Stimulated activated CD4-positive, alpha-beta T cell treated with anti-CD3 and anti-CD28 coated beads, Interleukin-12 subunit alpha, Interleukin-12 subunit beta, amount 100 ng/mL, for 48 hours (primary cell): ENCODE measurements at places on chromosomes 13 and 19.

DNA sequence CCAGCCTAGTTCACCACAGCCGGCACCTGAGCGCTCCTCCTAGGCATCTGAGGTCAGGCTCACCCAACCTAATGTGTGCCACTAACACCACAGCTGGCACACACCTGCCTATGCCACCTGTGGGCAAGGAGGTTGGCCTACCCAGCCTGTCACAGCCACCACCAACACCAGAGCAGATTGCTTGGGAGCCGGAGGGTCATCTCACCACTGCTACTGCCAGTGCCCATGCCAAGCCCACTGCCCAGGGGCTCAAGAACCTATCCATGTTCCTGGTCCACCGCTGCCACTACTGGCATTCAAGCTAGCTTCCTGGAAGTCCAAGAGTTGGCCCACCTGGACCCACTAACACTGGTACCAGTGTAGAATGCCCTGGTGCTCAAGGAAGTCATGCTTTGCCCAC, 42.5 kb downstream of the F2RL3 start:
- DNase-seq, result no peak

DNA sequence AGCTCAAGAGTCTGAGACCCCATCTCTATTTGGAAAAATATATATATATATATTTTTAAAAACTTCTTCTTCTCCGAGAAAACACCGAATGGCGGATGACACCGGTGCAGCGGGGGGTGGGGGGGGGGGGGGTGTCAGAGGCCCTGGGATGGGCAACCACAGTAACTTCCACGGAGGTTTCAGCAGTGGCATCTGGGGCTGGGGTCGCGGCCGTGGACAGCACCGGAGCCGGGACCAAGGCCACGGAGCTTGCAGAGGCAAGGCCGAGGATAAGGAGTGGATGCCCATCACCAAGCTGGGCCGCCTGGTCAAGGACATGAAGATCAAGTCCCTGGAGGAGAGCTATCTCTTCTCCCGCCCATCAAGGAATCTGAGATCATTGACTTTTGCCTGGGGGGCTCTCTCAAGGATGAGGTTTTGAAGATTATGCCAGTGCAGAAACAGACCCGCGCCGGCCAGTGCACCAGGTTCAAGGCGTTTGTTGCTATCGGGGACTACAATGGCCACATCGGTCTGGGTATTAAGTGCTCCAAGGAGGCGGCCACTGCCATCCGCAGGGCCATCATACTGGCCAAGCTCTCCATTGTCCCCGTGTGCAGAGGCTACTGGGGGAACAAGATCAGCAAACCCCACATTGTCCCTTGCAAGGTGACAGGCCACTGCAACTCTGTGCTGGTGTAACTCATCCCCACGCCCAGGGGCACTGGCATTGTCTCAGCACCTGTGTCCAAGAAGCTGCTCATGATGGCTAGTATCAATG, 59.0 kb downstream of the EPS15L1 start:
- DNase-seq, result no peak

GRCh38 chr13:57558051-57558467, 73.5 kb upstream of the PCDH17 start:
- no peak for DNase-seq

DNA sequence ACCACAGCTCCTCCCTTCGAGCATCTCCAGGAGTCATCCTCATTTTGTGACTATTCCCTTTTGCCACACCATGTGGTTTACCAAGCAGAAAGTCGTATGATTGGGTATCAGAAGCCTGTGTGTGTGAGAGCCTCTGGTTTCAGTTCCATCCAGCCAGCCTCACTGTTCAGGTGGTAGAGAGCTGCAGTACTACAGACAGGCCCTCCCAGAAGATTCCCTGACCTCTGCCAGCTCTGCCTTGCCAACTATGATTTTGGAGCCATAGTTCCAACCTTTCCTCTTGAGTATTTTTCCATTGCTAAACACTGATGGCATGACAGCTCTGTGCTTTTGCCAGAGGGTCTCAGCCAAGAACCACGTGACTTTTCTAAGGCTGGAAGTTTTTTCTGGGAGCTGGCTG, 82.5 kb downstream of the DHRS12 start:
- no peak for DNase-seq

GRCh38 chr19:17244618-17245534, 843 bp downstream of the NR2F6 start:
- no peak for DNase-seq

- no peak for DNase-seq
Observed at GRCh38 chr13:112457485-112457884, 81.3 kb downstream of the SPACA7 start.

DNA sequence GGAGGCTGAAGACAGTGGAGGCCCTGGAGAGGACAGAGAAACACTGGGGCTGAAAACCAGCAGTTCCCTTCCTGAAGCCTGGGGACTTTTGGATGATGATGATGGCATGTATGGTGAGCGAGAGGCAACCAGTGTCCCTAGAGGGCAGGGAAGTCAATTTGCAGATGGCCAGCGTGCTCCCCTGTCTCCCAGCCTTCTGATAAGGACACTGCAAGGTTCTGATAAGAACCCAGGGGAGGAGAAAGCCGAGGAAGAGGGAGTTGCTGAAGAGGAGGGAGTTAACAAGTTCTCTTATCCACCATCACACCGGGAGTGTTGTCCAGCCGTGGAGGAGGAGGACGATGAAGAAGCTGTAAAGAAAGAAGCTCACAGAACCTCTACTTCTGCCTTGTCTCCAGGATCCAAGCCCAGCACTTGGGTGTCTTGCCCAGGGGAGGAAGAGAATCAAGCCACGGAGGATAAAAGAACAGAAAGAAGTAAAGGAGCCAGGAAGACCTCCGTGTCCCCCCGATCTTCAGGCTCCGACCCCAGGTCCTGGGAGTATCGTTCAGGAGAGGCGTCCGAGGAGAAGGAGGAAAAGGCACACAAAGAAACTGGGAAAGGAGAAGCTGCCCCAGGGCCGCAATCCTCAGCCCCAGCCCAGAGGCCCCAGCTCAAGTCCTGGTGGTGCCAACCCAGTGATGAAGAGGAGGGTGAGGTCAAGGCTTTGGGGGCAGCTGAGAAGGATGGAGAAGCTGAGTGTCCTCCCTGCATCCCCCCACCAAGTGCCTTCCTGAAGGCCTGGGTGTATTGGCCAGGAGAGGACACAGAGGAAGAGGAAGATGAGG, 1.5 kb downstream of the PPP1R15A start:
- DNase-seq, result no peak

DNA sequence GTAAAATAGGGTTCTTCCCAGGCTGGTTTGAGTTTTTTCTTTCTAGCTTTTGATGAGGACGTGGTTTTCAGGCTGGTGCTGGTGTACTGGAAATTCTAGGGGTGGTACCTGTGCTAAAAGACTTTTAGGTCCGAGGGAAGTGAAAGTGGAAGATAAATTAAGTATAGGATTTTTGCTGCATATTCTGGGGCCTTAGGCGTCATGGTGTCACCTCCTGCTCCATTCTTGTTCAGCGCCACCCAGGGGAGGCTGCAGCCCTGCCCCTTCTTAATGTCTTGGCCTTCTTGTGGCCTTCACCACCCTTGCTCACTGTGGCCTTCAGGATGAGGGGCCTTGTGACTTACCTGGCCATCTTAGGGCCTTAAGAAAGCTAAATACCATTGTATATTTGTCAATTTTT, 12.4 kb downstream of the ZNF552 start:
- no peak for DNase-seq

GRCh38 chr13:74098077-74098476, 36.1 kb downstream of the KLF12 start:
- no peak for DNase-seq

GRCh38 chr13:26420282-26420960, 137.1 kb upstream of the WASF3 start:
- DNase-seq, result no peak

GRCh38 chr13:24135674-24136300, 24.7 kb upstream of the SPATA13 start:
- DNase-seq, result no peak

GRCh38 chr13:101429733-101430132, 13.4 kb upstream of the NALCN start:
- DNase-seq, result no peak

DNA sequence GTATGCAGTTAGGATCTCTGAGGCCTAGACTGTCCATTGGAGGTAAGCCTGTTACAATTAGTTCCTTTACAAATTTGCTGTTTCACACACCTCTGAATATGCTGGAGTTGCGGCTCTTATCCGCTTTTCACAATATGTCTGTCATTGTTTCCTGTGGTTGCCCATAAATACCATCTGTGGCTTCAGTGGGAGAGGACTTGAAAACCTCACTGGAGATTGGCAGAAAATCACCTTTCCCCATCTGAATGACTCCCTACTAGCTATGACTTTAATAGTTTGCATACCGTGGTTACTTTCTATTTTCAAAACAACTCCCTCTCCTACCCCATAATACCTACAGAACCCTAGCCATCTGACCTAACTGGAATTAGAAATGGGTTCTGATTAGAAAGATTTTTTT, 454.3 kb downstream of the PCDH17 start:
- DNase-seq, result no peak

- no peak for DNase-seq
Observed at GRCh38 chr19:3908266-3909054, 24.4 kb upstream of the NMRK2 start.

- no peak for DNase-seq
Observed at GRCh38 chr19:40335855-40336600, 12.2 kb downstream of the C19orf47 start.

DNA sequence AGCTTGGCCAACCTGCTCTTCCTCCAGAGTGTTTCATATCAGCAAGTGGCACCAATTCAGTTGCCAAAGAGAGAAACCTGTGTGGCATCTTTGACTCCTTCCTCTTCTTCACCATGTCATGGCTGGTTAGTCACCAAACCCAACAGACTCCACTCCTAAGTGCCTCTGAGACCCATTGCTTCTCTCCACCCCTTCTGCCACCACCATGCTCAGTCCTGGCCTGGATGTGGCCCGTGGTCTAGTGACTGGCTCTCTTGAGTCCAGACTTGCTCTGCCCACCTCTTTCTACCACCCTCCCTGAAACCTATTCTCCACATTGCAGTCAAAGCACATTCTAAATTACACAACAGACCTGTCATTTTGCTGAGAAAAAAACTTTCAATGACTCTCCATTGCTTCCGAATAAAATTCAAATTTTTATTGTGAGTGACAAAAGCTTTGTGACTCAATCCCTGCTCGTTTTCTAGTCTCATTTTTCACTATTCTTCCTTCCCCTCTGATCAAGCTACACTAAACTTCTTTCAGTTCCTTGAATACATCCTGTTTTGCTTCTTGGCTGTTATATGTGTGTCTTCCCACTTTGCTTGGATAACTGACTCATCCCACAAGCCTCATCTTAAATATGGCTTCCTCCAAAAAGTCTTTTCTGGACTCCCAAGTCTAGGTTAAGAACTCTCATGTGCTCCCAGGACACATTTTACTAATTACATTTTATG, 12.0 kb upstream of the TNFSF11 start:
- DNase-seq, result no peak

DNA sequence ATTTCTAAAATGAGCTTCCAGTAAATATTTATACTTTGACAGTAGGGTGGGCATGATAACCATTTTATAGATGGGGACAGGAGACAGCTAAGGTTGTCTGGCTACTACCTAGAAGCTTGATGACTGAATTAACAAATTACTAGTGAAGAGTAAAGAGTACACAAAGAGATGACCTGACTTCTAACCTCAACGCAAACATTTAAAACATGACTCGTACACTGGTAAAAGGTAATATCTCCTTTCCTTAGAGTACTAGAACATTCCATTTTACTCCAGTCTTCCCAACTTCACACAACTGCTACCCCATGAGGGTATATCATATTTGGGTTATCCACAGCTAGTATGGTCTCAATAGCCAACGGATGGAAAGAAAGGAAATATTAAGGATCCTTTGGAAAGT, 258.9 kb downstream of the FOXO1 start:
- no peak for DNase-seq

- no peak for DNase-seq
Observed at GRCh38 chr13:102347490-102347889, 54.4 kb downstream of the FGF14 start.

GRCh38 chr13:96730676-96731075, 263.6 kb downstream of the OXGR1 start:
- DNase-seq, result no peak
